ENCODE measurements at places on chromosomes 5 and 9.
A peak's percentile ranks its signal among the peaks of the same experiment; 100 is the strongest.

GRCh38 chr9:97704345-97704677 is 7.2 kb upstream of the XPA start:
- DNase-seq: no peak

DNA sequence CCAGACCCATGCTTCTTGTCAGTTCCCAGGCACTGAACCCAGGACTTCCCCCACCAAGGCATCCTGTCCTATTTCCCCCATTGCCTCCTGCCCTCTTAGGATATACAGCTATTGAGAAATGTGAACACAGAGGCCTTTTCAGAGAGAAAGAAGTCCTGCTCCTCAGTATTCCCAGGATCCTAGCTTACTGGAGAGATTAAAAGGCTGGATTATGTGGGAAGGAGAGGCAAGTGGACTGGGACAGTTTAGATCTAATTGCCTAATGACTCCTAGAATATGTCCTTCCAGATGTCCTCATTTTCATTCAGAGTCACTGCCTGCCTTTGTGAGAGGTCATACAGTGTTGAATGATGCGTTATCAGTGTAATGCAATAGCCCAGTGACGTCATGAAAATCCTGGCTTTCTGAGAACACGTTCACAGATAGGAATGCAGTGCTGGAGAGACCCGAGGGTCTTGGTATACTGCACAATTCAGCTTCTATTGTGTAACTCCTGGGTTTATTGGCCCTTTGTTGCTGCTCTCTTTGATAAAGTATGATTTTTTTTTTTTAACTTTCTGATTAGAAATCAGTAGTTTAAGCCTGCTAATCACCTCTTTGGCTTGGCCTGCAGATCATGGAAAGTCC is 26.2 kb downstream of the WWC1 start:
- DNase-seq: no peak

- DNase-seq: no peak
Observed at GRCh38 chr5:141692533-141692888, 10.5 kb upstream of the ARAP3 start.

DNA sequence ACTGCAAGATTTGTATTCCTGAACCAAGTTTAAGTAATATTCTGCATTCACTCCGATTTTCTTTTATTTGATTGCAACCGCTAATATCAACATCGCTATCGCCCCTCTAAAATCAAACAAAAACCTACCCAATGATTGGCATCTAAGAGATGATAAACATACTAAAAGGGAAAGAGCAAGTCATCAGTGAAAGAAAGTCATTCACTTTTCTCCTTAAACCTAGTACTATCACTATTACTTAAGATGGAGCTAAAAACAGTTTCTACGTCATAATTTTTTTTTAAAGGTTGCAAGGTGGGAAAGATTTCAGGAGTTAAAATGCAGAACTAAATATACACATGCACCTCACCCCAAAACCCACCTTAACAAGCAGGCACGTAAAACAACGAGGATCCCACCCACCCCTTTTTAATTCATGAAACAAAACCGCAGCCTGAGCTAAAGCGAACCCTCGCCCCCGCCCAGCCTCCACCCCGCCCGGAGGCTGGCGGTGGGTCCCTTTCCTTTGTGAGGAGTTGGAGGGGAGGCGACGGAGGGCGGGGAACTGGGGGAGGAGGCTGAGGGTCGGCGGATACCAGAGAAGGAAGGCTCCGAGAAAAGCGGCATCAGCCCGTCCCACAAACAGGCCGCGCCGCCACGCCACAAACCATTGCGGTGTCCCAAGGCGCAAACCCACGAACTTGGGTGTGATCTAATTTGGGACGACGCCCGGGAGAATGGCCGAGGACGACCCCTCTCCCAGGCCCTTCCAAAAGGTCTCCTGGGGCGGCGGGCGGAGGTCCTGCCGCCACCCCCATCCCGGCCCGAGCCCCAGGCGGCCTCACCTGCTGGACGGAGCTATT is 861 bp downstream of the UBQLN1 start:
- DNase-seq: no peak

- peak; percentile 40 for DNase-seq
Observed at GRCh38 chr5:73902327-73903051, 276.5 kb downstream of the ARHGEF28 start.

- no peak for DNase-seq
Observed at GRCh38 chr9:15400281-15400941, 22.3 kb upstream of the SNAPC3 start.

GRCh38 chr9:87389936-87390335 is 107.7 kb upstream of the DAPK1 start:
- DNase-seq: no peak
